ENCODE measurements at places on chromosomes 1 and 21. TPM values are rescaled to one million over a fixed set of nuclear protein-coding genes. Genes with fewer than 3 reads are reported as not detected.
A peak's percentile ranks its signal among the peaks of the same experiment; 100 is the strongest.

DNA sequence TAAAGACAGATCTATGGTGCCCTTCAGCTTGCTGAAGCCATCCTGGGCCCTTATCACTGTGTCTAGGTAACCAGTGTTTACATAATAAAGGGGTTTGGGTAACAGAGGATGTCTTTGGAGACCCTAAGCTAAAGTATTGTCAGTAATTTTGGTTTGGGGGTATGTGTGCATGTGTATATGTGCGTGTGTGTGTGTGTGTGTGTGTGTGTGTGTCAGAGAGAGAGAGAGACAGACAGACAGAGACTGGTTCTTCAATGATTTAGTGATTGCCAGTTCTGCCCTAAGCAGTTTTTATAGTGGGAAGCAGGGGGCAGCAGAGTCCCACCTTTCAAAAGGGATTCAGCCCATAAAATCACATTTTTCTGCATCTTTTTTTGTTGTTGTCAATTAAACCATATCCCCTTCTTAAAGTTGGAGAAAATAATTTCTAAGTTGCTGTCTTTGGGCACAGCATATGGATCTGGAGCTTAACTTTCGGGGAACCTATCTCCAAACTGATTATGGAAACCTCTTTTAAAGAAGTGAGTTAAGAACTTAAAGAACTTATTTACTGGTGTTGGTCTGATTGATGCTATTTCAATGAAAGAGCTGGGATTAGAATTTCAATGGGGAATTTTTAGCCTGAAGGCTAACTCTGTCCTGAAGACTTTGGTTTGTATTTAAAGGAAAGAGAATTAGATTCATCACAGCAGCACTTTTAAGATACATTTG is 51.1 kb downstream of the ZNF326 start:
- H3K27ac ChIP-seq = no peak overlapping the region
- no peaks in the 10 kb centered on the region for H3K27me3 ChIP-seq
- H3K4me3 ChIP-seq = no peak overlapping the region
- no peaks in the 10 kb centered on the region for H3K4me1 ChIP-seq
- no peaks in the 10 kb centered on the region for H3K36me3 ChIP-seq
- DNase-seq = no peak

ATP5IF1 gene
- total RNA-seq = 167 TPM

GRCh38 chr21:29163341-29164115 is 33.1 kb downstream of the MAP3K7CL start:
- no peaks in the 10 kb centered on the region for H3K36me3 ChIP-seq
- H3K4me3 ChIP-seq = no peak overlapping the region
- H3K27ac ChIP-seq = no peak overlapping the region
- DNase-seq = no peak

DNA sequence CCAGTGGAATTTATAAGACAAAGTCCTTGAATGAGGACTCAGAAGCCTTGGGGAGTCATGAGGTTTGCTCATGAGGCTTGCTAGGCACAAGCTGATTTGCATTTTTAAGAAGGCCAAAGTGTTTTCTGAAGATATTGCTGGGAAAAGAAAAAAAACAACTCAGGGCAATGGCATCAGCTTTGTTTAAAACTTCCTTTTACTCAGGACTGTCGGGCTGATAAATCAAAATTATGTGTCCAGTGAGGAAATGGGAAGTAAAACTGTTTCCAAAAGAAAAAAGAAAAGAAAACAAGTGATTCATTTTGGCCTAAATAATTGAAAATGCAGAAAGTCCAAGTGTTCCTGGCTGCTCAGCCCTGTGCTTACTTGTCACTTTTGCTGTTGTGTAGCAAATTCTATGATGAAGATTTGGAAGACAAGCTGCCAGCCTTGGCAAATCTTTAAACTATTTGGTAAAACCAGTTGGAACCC is 282.4 kb downstream of the HLX start:
- no peaks in the 10 kb centered on the region for H3K27me3 ChIP-seq
- H3K36me3 ChIP-seq = no peaks in the 10 kb centered on the region
- H3K27ac ChIP-seq = no peak overlapping the region
- H3K4me1 ChIP-seq = no peaks in the 10 kb centered on the region
- DNase-seq = no peak
- no peak overlapping the region for H3K4me3 ChIP-seq

- no peak overlapping the region for H3K4me3 ChIP-seq
- no peaks in the 10 kb centered on the region for H3K4me1 ChIP-seq
- H3K27me3 ChIP-seq = no peaks in the 10 kb centered on the region
- peak; percentile 91 for DNase-seq
- peak overlapping the region; percentile 47 for H3K27ac ChIP-seq
- no peaks in the 10 kb centered on the region for H3K36me3 ChIP-seq
Observed at GRCh38 chr1:39933956-39934941, 20.7 kb upstream of the MFSD2A start.

DNA sequence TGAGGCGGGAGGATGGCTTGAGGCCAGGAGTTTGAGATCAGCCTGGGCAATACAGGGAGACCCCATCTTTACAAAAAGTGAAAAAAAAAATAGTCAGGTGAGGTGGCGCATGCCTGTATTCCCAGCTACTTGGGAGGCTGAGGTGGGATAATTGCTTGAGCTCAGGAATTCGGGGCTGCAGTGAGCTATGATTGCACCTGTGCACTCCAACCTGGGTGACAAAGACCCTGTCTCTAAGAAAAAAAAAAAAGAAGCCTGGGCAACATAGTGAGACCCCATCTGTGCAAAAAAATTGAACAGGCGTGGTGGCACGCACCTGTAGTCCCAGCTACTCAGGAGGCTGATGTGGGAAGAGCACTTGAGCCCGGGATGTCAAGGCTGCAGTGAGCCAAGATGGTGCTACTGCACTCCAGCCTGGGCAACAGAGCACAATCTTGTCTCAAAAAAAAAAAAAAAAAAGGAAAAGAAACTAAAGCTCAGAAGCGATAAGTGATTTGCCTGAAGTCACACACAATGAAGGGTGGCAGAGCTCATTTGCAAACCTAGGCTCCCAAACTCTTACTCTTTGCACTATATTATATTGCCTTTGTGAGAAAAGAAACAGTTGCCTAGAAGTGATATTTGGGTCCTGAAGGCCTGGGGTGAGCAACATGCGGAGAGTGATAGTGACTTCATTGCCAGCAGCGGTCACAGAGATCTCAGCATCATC is 2.0 kb downstream of the CCDC24 start:
- H3K36me3 ChIP-seq = no peaks in the 10 kb centered on the region
- H3K27ac ChIP-seq = no peak overlapping the region
- H3K4me3 ChIP-seq = no peak overlapping the region
- no peaks in the 10 kb centered on the region for H3K27me3 ChIP-seq
- peaks cover 14% of the 10 kb centered on the region for H3K4me1 ChIP-seq

IVL gene
- total RNA-seq = not detected

CFAP107 gene
- not detected for total RNA-seq

TTLL10 gene
- not detected for total RNA-seq

LDLRAD1 gene
- not detected for total RNA-seq
